Large intestine (tissue), 12 donors: ENCODE measurements at places on chromosomes 6 and 20.

GRCh38 chr6:79702691-79703090 is 71.6 kb downstream of the SH3BGRL2 start:
- no peak overlapping the region for H3K4me3 ChIP-seq
- DNase-seq, result no peak
- H3K27me3 ChIP-seq, result no peaks in the 10 kb centered on the region
- H3K4me1 ChIP-seq, result no peaks in the 10 kb centered on the region

- no peaks in the 10 kb centered on the region for H3K4me1 ChIP-seq
- no peak overlapping the region for H3K27ac ChIP-seq
- H3K36me3 ChIP-seq, result no peaks in the 10 kb centered on the region
- no peak overlapping the region for H3K4me3 ChIP-seq
Measured at GRCh38 chr6:73732845-73733675, 37.1 kb downstream of the CD109 start.

- DNase-seq, result peak; percentile 66
- no peaks in the 10 kb centered on the region for H3K27me3 ChIP-seq
- no peak overlapping the region for H3K4me3 ChIP-seq
Measured at GRCh38 chr6:6712449-6713403, 124.2 kb downstream of the LY86 start.

DNA sequence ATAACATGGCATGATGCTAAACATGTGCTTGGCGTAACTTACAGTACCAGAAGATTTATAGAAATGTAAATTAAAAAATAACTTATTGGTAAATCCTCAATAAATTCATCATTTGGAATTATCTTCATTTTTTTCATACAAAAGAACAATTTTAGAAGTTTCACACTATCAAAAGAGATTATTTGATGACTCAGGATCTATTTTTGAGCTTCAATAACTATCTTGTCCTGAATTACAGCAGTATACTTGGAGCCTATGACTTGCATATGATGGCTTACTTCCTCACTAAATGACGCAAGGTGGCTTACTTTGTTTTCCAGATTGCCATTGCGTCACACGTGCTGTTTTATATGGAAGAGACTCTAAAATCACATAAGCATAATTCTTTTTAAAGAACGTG is 49.2 kb downstream of the KHDRBS2 start:
- H3K27me3 ChIP-seq, result no peaks in the 10 kb centered on the region
- H3K36me3 ChIP-seq, result no peaks in the 10 kb centered on the region
- H3K27ac ChIP-seq, result no peak overlapping the region
- no peaks in the 10 kb centered on the region for H3K4me1 ChIP-seq
- DNase-seq, result no peak
- H3K4me3 ChIP-seq, result no peak overlapping the region

DNA sequence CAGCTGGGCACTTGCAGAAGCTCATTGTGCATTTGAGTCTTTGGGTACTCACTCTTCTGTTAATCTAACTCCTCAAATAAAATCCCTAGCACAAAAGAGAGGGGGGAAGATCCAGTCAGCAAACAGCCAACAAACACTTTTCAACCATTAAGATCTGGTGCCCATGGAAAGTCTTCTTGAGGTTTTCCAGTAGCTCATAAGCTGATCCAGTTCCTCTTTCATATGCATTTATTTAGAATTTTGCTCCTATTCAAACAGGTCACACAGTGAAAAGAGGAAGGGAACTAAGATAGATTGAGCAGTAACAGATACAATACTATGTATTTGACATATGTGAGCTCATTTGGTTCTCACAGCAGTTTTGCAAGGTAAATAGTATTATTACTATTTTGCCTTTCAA is 38.6 kb downstream of the HLA-DPB1 start:
- no peaks in the 10 kb centered on the region for H3K4me1 ChIP-seq
- H3K27ac ChIP-seq, result no peak overlapping the region
- no peak overlapping the region for H3K4me3 ChIP-seq
- H3K27me3 ChIP-seq, result peaks cover 45% of the 10 kb centered on the region

GRCh38 chr20:7736336-7736735 is 203.9 kb downstream of the HAO1 start:
- no peak for DNase-seq
- no peaks in the 10 kb centered on the region for H3K27me3 ChIP-seq
- no peaks in the 10 kb centered on the region for H3K36me3 ChIP-seq
- H3K4me3 ChIP-seq, result no peak overlapping the region
- no peak overlapping the region for H3K27ac ChIP-seq

DNA sequence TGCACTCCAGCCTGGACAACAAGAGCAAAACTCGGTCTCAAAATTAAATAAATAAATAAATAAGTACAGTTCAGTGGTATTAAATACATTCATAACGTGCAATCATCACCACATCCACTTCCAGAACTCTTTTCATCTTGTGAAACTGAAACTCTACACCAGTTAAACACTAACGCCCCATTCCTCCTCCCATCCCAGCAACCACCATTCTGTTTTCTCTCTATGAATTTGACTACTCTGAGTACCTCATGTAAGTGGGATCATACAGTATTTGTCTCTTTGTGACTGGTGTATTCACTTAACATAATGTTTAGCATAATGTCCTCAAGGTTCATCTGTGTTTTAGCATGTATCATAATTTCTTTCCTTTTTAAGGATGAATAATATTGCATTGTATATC is 29.1 kb upstream of the SCML4 start:
- no peak overlapping the region for H3K4me3 ChIP-seq
- no peak for DNase-seq
- H3K27ac ChIP-seq, result no peak overlapping the region
- no peaks in the 10 kb centered on the region for H3K27me3 ChIP-seq
- H3K4me1 ChIP-seq, result no peaks in the 10 kb centered on the region

DNA sequence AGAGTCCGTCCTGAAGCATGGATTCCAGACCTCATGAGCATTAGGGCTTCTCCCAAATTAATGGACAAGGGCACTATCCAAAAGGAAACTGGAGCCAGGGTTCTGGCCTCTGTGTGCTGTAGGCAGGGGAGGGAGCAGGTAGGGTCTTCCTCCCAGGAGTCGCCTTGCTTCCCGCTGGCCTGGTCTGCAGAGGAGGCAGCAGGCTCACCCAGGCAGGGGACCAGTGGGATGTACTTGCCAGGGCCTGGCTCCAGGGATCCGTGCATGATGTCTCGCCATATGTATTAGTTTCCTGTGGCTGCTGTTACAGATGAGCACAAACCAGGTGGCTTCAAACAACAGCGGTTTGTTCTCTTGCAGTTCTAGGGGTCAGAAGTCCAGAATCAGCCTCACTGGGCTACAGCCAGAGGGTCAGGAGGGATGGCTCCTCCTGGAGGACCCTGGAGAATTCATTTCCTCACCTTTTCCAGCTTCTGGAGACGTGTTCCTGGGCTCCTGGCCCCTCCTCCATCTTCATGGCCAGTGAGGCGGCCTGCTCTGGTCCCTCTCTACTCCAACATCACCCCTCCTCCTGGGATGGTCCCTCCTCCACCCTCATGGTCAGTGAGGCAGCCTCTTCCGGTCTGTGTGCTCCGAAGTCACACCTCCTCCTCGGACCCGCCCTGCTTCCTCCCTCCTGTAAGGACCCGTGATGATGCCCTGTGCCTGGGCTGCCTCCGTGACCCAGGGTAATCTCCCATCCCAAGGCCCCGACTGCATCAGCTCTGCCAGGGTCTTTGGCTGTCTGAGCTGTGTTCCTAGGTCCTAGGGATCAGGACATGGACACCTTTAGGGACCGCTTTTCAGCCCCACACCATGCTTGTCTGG is 329.1 kb downstream of the CDH4 start:
- no peak for DNase-seq
- no peak overlapping the region for H3K27ac ChIP-seq
- H3K4me3 ChIP-seq, result no peak overlapping the region
- no peaks in the 10 kb centered on the region for H3K36me3 ChIP-seq
- no peaks in the 10 kb centered on the region for H3K4me1 ChIP-seq

DNA sequence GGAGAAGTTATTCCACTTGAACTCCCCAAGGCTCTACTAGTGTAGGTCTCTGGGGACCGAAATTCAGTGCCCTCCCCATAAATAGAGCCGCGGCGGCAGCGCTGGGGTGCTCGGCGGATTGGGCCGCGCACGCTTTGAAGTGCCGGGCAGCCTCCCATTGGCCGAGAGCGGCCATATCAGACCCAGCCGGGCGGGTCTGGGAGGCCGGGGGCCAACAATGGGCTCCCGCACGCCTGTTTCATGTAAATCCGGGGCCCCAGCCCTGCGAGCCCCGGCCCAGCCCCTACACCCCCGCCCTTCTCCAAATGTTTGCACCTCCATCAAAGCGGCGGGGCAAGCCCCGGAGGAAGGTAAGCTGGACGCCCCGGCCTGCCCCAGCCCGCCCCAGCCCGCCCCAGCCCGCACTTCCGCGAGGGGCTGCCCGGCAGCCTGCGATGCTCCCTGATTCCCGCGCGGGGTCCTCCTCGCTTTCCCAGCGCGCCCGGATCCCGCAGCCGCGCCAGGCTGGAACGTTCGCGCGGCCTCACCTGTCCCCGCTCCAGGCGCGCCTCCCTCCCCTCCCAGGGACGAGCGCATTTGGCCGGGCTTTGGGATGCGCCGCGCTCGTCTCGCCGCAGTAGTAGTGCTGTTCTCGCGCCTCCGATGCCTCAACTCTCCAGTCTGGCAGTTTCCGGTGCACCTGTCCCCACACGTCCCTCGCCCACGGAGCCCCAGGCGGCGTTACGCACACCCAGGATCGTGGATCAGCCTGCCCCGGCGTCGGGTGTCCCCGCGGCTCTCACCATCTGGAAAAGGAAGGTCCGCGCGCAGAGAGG is at the start of gene TBXT:
Gene TBXT (minus strand): TSS at position 51 of the 815 bp plus-strand sequence. CDS start 260 bp downstream, outside the sequence.
- H3K4me3 ChIP-seq, result no peak within 1 kb of the TSS
- H3K27me3 ChIP-seq, result peaks cover 98% of the 10 kb centered on the region
- H3K36me3 ChIP-seq, result no peaks in the 10 kb centered on the region

DNA sequence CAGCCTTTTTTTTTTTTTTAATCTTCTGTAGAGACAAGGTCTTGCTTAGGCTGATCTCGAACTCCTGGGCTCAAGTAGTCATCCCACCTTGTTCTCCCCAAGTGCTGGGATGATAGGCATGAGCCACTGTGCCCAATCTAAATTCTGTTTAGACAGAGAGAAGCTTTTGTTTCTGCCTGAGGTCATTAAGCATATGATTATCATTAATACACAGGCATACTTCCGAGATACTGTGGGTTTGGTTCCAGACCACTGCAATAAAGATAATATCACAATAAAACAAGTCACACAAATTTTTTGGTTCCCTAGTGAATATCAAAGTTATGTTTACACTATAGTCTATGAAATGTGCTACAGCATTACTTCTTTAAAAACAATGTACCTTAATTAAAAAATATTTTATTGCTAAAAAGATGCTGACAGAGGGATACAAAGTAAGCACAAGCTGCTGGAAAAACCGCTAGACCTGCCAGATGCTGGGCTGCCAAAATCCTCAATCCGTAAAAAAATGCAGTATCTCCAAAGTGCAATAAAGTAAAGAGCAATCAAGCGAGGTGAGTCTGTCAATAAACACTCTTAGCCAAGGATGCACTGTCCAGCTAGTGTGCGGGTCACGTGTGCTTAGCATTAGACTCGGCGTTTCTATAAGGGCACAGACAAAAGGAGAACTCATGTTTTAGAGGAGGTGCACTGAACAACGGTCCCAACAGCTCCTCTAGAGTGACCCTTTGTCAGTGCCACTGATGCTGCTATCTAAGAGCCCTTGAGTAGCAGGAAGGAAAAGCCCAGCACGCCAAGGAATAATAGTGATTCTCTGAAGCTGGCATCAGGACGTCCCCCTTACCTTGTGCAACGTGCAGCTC is 16.1 kb downstream of the TXNDC5 start:
- H3K27me3 ChIP-seq, result no peaks in the 10 kb centered on the region
- H3K4me1 ChIP-seq, result peaks cover 6% of the 10 kb centered on the region
- no peak overlapping the region for H3K27ac ChIP-seq
- DNase-seq, result no peak

DNA sequence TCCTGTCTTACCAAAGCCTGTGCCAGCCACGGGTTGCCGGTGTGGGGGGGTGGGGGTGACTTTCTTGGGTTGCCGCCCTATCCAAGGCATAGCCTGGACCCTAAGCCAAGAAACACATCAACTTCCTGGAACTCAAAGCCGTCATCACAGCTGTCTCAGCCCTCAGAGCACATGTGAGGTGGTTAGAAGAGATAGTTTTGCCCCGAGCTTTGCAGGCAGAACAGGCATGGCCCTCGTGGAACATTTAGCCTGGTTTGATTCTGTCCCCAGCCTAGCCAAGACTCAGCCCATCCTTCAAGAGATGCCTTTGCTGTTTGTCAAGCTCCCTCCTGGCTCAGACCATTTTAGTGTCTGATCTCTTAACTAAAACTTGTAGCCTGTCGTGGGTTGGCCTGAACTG is 64.9 kb downstream of the RREB1 start:
- H3K4me1 ChIP-seq, result peaks cover 39% of the 10 kb centered on the region
- no peaks in the 10 kb centered on the region for H3K27me3 ChIP-seq
- no peak overlapping the region for H3K4me3 ChIP-seq

DNA sequence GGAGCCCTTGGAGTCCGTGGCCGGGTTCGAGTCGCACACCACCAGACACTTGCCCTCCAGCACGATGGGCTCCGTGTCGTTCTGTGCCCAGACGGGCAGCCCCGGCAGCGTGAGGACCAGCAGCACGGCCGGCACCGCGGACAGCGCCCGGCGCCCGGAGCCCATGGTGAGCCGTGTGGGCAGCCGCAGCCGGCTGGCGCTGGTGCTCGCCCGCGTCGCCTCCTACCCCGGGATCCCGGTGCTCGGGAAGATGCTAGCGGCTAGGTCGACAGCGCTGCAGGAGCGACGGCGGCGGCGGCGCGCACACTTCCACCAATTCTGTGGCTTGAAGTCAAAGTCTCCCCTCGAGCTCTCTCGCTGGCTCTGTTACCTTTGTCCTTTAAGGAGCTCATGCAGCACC is 1.3 kb downstream of the CBLN4 start:
- H3K27ac ChIP-seq, result no peak overlapping the region
- H3K4me3 ChIP-seq, result no peak overlapping the region
- DNase-seq, result no peak

GRCh38 chr6:170041526-170041925 is 249.4 kb downstream of the DLL1 start:
- H3K27me3 ChIP-seq, result no peaks in the 10 kb centered on the region
- H3K4me3 ChIP-seq, result no peak overlapping the region
- no peak overlapping the region for H3K27ac ChIP-seq
- H3K36me3 ChIP-seq, result no peaks in the 10 kb centered on the region
- H3K4me1 ChIP-seq, result peaks cover 2% of the 10 kb centered on the region

GRCh38 chr6:151698931-151699700 is 108.4 kb upstream of the ESR1 start:
- no peak for DNase-seq
- H3K27me3 ChIP-seq, result peaks cover 2% of the 10 kb centered on the region
- H3K27ac ChIP-seq, result no peak overlapping the region
- H3K4me3 ChIP-seq, result no peak overlapping the region

- no peaks in the 10 kb centered on the region for H3K27me3 ChIP-seq
- H3K27ac ChIP-seq, result no peak overlapping the region
- H3K4me1 ChIP-seq, result peaks cover 4% of the 10 kb centered on the region
- DNase-seq, result no peak
- no peak overlapping the region for H3K4me3 ChIP-seq
Measured at GRCh38 chr6:98942263-98942803, 5.4 kb downstream of the FBXL4 start.

- no peaks in the 10 kb centered on the region for H3K36me3 ChIP-seq
- H3K4me3 ChIP-seq, result no peak overlapping the region
- peaks cover 32% of the 10 kb centered on the region for H3K27me3 ChIP-seq
Measured at GRCh38 chr6:376827-377640, 14.5 kb upstream of the IRF4 start.

DNA sequence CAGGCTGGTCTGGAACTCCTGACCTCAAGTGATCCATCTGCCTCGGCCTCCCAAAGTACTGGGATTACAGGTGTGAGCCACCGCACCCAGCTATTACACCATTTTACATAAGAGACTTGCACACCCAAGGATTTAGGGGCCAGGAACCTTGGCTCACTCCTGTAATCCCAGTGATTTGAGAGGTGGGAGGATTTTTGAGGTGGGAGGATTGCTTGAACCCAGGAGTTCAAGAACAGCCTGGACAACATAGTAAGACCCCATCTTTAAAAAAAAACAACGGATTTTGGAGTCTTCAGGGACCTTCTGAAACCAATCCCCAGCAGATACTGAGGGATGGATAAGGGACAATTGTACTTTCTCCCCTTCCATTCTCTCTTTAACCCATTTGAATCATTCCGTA is 55.3 kb upstream of the PIM1 start:
- no peak overlapping the region for H3K4me3 ChIP-seq
- H3K27me3 ChIP-seq, result no peaks in the 10 kb centered on the region
- no peak for DNase-seq
